ENCODE measurements at places on chromosomes 12 and 14.
A peak's percentile ranks its signal among the peaks of the same experiment; 100 is the strongest.

- no peak for DNase-seq
These were observed 25.9 kb downstream of the DDX47 start for GRCh38 chr12:12839003-12839395.

DNA sequence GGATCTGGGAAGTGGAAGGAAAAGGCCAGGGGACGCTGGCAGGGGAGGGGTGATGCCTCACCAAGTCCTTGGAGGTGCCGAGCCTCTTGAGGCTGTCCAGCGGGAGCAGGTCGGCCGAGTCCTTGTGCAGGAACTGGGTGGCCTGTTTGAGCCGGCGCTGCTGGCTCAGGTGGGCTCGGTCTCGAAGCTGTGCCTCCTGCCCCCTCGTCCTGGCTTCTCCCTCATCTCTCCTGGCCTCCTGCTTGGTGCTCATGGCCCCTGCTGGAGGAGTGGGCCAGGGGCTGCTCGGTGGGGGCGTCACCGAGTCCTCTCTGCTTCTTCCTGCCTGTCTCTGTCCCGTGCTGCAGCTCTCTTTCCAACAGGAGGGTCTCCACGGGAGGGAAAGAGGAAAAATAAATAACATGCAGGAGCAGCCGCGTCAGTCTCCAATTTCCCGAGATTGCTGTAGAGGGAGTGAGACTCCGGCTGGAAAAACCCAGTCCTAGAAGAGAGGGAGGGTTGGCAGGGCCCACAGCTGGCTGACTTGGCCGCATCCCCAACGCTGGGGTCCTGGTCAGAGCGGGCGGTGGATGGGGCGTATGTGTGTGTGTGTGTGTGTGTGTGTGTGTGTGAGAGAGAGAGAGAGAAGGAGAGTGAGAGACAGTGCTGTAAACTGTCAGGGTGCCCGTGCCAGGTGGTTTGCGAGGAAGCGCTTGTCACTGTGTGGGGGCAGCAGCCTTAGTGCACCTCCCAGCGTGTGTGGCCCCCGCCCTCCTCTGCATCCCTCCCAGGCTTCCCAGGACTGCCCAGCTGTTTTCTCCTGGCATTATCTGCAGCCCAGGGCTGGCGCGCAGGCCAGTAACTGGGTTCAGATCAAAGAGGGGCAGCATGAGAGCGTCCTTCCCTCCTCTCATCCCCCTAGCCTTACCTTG lies at the start of gene NRIP2:
NRIP2 (minus strand) TSS at position 455 of the 911 bp plus-strand sequence; CDS start at position 403, 52 bp downstream.
- DNase-seq: no peak

GRCh38 chr12:34601689-34602088 lies 579.4 kb downstream of the ALG10 start:
- DNase-seq: peak; percentile 3

DNA sequence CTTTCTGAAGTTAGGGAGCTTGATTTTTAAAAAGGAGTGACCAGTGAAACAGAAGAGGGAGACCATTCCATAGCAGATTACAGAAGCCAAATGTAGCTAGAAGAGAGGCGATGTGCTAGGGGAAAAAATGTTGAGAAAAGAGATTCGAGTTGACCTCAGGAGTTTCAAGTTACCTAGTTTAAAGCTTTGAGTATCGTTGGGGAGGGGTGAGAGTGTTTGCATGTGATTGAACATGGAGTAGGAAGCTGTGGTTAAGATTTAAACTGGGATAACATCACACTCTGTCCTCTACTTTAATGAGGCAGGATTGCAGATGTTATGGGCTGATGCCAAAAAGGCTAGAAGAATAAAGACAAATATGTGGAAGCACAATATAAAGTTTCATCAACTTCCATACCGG lies 3.7 kb downstream of the LETMD1 start:
- no peak for DNase-seq

GRCh38 chr12:122422730-122423257 lies 325 bp upstream of the CLIP1 start:
- peak; percentile 52 for DNase-seq

DNA sequence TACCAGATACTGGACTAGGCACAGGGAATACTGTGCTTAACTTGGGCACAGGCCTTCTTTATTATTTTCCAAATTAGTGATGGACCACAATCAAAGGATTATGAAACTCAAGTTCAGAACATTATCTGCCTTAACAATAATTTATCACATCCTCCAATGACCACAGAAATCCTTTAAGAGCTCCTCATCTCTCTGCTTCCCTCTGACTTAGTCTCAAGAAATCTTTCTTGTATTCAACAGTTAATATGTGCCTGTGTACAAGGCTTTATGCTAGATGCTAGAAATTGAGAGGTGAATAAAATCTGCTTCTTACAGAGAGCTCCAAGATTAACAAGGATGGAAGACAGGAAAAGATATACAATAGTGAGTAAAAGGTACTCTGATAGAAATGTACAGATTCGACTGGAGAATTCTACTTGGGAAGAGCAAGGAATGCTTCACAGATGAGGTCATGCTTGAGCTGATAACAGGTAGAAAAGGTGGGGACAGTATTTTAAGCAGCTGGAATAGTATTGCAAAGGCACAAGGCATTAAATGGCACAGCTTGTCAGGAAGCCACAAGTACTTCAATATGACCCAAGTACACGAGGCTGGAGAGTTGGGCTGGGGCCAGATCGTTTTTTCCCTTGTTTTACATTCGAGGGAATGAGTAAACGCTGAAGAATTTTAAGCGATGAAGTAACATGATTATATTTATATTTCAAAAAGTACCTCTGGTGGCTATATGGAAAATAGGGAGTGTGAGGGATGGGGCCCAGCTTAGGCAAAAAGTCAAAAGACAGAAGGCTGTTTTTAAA lies 55.1 kb upstream of the ARID2 start:
- DNase-seq: no peak

DNA sequence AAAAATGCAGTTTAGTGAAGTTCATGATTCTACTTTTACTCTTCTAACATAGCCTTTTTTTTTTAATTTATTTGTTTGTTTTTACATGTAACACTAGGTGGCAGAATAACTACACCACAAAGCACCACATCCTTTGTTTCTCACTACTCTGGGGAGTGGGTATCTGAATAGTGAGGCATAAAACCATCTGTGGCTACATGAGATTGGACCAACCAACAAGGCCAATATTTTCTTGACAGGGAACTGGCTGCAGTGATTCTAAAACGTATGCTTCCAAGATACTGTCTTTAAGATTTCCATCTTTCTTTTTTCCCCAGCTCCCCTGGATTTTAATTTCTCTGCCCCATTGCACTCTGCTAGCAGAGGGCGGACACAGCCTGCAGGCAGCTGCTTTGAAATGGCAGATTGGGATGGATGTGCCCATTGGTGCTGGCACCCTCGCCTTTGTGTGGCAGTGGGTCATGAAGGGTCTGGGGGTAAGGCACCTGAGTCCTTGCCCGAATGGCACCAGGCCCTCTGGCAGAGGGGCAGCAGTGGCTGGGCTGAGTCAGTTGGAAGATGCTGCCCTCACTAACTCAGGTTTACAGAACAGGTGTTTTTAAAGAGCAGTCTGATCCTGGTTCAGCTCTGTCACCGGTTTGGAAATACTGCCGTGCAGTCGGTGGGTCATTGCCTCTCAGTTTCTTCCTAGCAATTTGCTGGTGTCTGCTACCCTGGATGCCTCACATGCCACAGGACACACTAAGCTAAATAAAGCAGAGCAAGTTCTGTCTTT lies 429.1 kb downstream of the RAD51B start:
- no peak for DNase-seq

DNA sequence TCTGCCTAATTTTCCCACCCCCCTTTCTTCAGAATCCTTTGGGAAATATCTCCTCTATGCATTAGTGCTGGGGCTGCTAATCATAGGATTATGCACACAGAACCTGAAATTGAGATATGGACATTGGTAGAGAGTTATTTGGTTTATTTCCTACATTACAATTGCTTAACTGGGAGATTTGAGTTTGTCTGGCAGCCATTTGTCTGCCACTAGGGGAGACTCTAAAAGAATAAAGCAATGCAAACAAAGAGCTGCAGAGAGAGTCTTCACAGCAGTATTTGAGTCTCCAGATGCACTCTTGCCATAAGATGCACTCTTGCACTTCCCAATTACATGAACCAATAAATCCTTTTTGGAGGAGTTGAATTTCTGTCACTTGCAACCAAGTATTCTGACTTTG lies 12.0 kb upstream of the PCNX4 start:
- DNase-seq: no peak

DNA sequence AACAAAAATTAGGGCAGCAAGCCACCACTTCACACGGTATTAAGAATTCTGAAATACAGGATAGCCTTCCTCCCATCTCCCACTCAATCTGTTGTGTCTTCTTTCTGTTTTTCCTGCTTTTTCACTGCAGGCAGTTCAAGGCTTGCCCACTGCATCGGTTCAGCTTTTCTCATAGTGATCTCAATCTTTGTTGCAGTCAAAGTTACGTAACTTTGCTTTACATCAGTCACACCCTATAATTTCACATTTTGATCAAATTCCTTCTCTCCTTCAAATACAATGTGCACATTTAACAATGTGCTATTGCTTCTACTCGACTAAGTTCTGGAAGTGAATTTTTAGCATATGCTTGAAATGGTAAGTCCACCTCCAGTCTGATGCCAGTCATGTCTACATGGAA lies 217.6 kb downstream of the EFCAB11 start:
- no peak for DNase-seq

GRCh38 chr12:104515899-104516298 lies 59.2 kb downstream of the CHST11 start:
- no peak for DNase-seq

DNA sequence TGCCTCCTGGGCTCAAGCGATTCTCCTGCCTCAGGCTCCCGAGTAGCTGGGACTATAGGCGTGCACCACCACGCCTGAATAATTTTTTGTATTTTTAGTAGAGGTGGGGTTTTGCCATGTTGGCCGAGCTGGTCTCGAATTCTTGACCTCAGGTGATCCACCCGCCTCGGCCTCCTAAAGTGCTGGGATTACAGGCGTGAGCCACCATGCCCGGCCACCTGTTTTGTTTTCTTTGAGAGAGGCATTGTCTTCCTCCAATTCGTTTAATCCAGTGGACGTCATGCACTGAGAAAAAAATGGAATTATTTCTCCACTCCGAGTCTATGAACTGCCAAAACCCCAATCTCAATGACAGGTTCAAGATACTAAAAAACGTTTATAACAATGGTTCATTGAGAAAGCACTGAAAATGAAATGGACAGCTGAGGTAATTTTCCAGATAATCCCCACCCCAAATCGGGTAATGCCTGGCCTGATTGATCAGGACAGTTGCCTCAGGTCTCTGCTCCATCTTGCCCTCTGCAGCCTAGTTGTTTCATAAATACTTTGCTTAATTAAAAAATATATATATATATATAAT lies 132.7 kb upstream of the PARP11 start:
- no peak for DNase-seq

DNA sequence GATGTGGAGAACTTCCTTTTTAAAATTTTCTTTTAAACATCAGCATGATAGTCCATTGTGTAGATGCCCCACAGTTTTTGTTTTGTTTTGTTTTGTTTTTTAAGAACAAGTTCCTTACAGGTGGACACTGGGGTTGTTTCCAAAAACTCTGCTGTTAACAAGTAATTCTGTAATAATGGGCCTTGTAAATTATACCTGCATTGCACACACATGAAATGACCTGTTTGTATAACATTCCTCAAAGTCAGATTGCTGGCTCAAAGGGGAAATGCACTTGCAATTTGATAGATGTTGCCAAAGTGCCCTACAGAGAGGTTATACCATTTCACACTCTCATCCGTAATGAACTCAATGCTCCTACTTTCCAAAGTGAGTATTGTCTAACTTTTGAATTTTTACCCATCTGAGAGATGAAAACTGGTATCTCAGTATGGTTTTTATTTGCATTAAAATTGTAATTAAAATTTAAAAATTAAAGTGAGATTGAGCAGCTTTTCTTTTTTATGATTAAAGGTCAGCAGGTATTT lies 89.2 kb downstream of the SPPL3 start:
- no peak for DNase-seq

DNA sequence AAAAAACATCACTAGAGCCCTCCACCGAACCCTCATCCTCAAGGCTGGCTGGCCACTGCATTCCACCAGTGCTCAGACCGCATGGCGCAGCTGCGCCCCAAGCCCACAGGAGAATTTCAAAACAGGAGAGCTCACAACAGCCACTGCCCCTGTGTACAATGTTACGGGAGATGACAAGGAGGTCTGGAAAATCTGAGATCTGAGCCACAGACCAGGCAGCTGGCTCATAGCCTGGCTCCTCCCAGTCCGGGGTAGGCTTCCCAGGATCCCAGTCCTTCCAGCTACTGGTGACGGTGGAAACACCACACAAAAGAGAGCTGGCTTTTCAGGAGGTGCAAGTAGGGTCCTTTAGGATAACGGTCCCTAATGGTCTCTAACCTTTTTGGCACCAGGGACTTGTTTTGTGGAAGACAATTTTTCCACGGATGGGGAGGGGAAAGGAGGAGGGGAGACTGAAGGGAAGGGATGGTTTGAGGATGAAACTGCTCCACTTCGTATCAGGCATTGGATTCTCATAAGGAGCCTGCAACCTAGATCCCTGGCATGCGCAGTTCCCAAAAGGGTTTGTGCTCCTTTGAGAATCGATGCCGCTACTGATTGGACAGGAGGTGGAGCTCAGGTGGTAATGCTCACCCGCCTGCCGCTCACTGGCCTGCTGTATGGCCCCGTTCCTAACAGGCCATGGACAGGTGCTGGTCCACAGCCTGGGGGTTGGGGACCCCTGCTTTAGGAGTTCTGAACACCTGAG lies 23.0 kb upstream of the NRDE2 start:
- DNase-seq: no peak

DNA sequence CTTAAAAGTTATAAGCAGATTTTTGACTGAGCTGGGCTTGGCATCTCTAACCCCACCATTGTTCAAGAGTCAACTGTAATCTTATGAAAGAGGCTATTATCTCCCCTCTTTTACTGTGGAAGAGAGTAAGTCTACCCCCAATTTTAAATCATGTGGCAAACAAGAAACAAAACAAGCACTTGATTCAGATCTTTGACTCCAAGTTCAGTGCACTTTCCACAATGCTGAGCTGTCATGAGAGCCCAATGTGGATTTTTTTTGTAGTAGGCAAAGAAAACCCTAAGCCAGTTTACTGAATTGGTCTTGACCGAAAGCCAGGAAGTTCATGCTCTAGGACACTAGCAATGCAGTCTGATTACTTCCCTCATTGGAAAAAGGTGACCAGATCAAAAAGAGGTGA lies 306.2 kb downstream of the GALC start:
- DNase-seq: no peak

DNA sequence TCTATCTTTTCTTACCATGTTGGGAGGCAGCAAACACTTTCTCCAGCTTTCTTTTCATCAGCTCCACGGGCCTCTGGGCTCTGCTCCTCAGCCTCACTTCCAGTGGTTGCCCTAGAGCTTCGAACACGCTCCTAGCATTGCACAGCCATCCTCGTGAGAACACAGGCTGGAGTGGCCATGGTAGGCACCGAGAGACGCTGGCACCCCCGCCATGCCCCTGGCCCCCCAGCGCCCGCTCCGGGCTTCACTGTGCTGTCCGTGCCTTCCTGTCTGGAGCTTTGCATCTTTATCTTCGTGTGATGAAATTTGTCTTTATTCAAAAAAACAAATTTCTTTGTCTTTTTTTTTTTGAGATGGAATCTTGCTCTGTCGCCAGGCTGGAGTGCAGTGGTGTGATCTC lies 352.2 kb downstream of the TMEM121 start:
- DNase-seq: no peak

- DNase-seq: no peak
These were observed 13.7 kb downstream of the SLC25A47 start for GRCh38 chr14:100336618-100337530.

Data from activated naive CD4-positive, alpha-beta T cell treated with anti-CD3 and anti-CD28 coated beads, Interleukin-2, amount 50 U/mL, for 16 hours (primary cell).